ENCODE measurements at places on chromosomes 13 and 19.

- DNase-seq: no peak
Observed at GRCh38 chr19:16559780-16560276, 12.4 kb downstream of the SLC35E1 start.

DNA sequence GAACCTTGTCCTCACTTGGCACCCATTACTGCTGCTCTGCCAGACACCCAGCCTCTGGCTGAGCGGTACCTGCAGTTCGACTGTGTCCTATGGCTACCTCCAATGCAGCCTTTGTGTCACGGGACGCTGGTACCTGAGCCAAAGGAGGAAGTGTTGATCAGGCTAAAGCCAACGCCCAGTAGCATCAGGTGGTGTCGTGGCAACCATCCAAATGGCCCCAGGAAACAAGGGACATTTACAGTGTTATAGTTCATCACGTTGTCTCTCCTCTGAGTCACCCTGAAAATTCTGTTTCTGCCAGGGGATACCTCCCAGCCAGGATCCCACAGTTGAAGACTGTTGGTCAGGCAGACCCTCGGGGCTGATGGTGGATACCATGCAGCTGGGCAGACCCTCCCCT lies 10.1 kb downstream of the RHPN2 start:
- DNase-seq: no peak

DNA sequence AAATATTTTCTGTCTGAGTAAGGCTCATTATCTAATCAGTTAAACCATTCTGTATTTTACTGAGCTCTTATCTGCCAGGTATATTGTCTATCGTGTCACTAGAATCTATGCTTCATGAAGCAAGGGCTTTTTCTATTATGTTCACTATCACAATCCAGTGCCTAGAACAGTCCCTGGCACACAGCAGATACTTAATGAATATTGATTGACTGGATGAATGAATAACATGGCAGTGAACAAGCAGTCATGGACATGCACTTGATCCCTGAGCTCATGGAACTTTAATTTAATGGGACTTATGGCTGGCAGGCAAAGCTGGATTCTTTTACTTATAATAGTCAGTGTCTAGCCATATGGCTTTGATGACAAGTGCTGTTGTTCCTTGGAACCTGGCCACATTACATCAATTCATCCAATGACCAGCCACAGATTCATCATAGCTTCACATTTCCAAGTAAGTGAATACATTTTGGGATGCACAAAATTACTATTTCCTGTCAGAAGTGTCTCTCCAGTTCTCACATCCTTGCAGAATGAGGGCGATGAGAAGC lies 214.8 kb downstream of the COG6 start:
- no peak for DNase-seq

- DNase-seq: no peak
Observed at GRCh38 chr19:31064491-31064890, 284.7 kb downstream of the TSHZ3 start.
